Sciatic nerve (tissue), 2 donors: ENCODE measurements at places on chromosomes 11 and 22. TPM values are rescaled to one million over a fixed set of nuclear protein-coding genes. Genes with fewer than 3 reads are reported as not detected.

DNA sequence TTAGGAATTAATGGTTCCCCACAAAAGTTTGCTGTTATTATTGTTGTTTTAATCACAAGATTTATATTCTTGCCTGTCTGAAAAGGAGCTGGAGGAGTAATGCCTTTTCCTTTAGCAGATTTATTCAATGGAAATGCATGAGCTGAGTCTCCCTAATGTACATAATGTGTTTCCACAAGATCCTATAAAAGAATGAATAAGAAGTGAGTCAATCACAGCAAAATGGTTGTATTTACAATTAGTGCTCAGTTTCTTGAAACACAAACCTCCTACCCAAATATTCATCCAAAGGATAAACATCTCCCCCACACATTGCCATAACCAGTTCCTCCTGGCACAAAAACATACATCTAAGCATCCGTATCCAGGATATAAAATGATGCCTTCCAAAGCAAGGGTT is 33.3 kb downstream of the ME3 start:
- no peak for DNase-seq

GRCh38 chr11:70233511-70233934 is 30.4 kb downstream of the FADD start:
- no peak for DNase-seq

DNA sequence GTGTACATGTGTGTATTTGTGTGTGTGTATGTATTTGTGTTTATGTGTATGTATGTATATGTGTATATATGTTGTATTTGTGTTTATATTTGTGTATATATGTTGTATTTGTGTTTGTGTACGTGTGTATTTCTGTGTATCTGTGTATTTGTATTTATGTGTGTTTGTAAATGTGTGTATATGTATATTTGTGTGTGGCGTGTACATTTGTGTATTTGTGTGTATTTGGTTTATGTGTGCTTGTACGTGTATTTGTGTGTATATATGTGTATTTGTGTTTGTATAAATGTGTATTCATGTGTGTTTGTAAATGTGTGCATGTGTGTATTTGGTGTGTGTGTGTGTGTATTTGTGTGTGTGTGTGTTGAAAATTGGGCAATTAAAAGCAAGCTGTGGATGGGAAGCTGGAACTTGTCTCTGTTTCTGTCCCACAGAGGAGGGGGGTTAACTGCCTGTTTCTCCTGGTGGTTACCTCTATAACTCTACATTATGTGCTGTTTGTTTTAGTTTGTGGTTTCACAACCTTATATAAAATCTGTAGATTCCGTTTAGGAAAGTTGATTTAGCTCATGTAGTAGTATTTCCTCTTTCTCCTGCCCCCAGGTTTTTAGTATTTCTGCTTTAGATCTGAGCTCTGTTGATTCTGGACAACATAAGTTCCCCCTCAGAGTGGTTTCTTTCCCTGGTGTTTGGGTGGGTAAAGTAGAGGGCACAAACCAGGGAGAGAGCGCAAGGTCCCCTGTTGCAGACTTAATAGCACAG is 28.9 kb downstream of the AP2A2 start:
- DNase-seq = no peak

The CLCF1 gene
- 7.5 TPM for total RNA-seq

- DNase-seq = peak; percentile 58
Observed at GRCh38 chr11:77074205-77074604, 7.4 kb downstream of the CAPN5 start.

- no peak for DNase-seq
Observed at GRCh38 chr22:39240831-39241793, 3.7 kb downstream of the PDGFB start.

The POU2AF1 gene
- 1.2 TPM for total RNA-seq

DNA sequence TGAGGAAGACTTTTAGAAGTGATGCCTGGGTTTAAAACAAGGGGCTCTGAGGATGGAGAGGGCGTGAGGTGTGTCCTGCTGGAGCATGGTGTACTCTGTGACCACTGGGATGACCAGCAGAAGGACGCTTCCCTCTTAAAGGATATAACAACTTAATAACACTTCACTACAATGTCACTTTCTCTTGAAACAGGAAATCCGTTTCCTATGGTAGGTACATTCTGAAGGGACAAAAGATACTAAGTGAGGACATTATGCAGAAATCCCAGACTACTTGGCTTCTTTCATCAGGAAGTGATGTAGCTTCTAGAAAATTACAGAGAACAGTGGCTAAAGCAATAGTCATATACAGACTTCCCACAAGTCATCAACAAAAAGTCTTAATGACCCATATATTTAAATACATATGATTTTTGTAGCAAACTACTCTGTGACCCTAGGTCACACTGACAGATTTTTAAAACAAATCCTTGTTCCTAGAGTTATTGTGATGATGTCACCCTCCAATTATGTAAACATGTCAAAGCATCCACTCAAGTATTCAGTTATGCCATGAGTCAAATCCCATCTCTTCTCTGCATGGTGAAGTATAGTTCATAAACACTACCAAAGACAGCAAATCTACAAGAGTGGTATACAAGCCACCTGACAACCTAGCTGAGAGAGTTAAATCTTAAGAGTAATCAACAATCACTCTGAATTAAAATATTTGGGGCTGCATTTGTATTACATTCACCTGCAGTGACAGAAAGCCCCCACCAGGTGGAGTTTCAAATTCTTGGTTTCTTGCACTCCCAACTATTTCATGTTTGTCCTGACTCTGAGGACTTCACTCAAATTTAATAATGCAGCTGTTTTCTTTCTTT is 32.8 kb downstream of the PITPNB start:
- no peak for DNase-seq

GRCh38 chr11:62061356-62062222 is 62.2 kb upstream of the INCENP start:
- DNase-seq = no peak

The HEPHL1 gene
- total RNA-seq = not detected

GRCh38 chr11:4441515-4441914 is 7.6 kb upstream of the OR52K2 start:
- DNase-seq = no peak

- DNase-seq = no peak
Observed at GRCh38 chr11:14974515-14975251, 2.5 kb upstream of the CALCA start.

The TRIM6 gene
- total RNA-seq = 3.3 TPM

DNA sequence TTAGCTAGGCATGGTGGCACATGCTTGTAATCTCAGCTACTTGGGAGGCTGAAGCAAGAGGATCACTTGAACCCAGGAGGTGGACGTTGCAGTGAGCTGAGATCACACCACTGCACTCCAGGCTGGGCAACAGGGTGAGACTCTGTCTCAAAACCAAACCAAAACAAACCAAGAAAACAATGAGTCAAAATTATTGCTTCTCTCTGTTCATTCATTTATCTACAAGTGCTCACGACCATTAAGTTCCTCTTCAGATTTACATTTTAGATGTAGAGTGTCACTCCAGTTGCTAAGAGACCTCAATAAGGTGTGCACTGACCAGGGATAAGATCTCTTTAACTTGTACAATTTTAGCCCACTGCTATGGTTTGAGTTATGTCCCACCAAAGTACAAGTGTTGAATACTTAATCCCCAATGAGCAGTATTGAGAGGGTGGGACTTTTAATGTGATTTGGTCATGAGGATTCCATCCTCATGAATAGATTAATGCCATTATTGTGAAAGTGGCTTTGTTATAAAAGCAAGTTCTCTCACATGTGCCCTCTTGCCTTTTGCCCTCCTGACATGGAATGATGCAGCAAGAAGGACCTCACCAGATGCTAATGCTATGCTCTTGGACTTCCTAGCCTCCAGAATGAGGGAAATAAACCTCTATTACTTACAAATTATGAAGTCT is 7.8 kb downstream of the HNRNPUL2 start:
- DNase-seq = peak; percentile 1

- no peak for DNase-seq
Observed at GRCh38 chr11:113409526-113409925, 21.9 kb downstream of the ANKK1 start.

- DNase-seq = no peak
Observed at GRCh38 chr11:122984186-122985011, 2.8 kb upstream of the BSX start.

- no peak for DNase-seq
Observed at GRCh38 chr11:94546162-94546470, 2.4 kb downstream of the FUT4 start.

DNA sequence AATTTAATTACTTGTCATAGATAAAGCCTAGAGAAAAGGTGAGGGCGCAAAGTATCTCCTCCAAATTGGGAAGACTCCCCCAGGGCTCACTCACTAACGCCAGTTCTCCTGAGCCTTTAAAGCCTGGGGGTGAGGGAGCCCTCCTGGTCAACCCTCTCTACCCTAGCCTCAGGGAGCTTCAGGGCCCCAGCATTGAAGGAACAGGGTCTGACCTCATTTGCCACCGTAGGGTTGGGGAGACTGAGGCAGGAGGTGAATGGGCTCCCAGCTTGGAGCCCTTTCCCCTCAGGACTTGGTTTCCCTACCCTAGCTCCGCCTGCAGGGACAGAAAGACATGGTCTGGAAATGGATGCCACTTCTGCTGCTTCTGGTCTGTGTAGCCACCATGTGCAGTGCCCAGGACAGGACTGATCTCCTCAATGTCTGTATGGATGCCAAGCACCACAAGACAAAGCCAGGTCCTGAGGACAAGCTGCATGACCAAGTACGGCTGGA is 1.7 kb downstream of the FOLR2 start:
- DNase-seq = no peak

- DNase-seq = peak; percentile 71
Observed at GRCh38 chr11:66068923-66069714, 953 bp upstream of the PACS1 start.

The SAA4 gene
- total RNA-seq = not detected

The VPREB1 gene
- total RNA-seq = not detected

- no peak for DNase-seq
Observed at GRCh38 chr11:68843052-68843561, 1.4 kb upstream of the CPT1A start.

The KRTAP5-9 gene
- 0.40 TPM for total RNA-seq

- DNase-seq = no peak
Observed at GRCh38 chr11:119223856-119224255, 17.7 kb downstream of the CBL start.

DNA sequence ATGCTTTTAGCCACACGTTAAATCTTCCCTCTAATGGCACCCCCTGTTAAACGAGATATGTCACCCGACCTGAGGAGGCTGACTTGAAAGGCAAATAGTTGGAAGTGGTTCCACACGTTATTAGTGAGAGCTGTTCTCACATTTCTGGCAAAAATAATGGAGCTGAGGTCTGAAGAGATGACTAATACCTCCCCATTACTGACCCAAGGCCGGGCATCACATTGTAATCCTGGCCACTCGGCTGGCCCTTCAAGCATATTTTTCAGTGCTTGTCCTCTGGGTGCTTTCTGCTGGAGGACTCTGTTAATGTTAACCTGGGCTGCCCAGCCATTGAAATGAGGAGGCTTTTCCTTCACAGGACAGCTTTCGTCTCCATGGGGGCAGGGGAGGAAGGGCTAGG is 260.0 kb upstream of the CADM1 start:
- peak; percentile 1 for DNase-seq

The DGAT2 gene
- total RNA-seq = 20.3 TPM

- no peak for DNase-seq
Observed at GRCh38 chr11:108873310-108873709, 208.4 kb downstream of the DDX10 start.

The BCO2 gene
- 15.6 TPM for total RNA-seq

DNA sequence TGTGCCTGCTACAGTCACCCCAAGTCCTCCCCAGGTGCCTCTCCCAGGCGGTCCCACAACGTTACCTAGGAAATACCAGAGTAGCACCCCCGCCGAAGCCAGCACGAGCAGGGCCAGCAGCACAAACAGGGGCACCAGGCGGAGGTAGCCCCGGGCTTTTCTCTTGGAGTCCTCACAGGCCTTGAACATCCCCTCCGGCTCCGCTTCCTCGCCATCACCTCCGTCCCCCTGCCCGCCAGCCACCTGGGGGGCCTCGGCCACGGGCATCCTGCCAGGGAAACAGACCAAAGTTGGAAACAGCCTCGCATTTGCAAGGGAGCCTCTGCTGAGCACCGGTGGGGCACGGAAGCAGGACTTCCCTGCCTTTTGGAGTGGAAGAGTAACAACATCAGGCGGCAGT is 6.4 kb downstream of the TMPRSS6 start:
- no peak for DNase-seq

GRCh38 chr11:14773755-14774154 is 118.3 kb downstream of the CYP2R1 start:
- DNase-seq = no peak

DNA sequence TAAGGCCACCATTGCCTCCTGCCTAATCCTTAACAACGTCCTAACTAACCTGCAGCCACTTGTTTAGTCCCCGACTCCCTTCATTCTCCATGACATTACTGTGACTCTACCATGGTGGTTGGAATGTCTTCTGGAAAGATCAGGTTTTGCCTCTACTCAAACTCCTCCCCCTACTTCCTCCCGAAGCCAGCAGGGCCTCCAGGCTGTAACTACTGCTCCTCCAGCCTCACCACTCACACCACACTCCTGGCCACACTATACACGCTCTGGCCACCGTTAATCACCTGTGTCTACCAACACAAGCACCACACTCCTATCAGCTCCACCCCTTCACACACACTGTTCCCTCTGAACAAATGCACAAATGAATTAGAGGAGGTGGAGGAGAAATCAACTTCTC is 69.2 kb downstream of the PACSIN2 start:
- no peak for DNase-seq

DNA sequence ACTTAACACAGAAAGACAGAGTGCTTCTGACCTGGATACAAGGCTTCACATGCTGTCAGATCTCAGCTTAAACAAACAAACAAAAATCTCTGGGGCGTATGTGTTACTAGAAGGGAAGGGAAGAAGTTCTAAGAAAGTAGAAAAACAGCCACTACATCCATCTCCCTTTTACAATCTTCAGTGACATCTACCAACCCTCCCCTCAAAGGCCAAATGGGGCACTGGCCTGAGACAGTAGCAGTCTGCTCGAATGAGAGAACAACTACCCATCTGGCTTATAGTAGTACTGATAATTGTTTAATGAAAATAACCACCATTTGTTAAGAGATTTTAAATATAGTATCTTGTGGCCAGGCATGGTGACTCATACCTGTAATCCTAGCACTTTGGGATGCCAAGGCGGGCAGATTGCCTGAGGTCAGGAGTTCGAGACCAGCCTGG is 29.4 kb downstream of the CCDC83 start:
- DNase-seq = no peak

DNA sequence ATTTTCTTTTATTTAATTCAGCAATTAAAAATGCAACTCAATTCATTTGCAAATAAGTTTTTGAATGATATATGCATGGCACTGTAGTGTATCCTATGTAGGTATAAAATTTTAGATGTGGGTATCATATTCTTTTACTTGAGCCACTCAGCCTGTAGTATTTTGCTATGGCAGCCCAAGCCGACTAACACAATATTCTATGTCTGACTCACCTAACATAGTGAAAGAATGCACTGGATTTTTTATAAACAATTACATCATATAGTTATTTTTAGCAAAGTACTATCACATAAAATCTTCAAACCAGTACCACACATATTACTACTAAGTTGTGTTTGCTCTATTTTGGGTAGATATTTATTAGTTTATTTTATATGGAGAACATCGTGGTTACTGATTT is 21.9 kb upstream of the GRIA4 start:
- DNase-seq = no peak

- no peak for DNase-seq
Observed at GRCh38 chr22:27542602-27543001, 259.0 kb downstream of the MN1 start.

The CRYBB3 gene
- total RNA-seq = not detected

GRCh38 chr22:20507253-20508066 is at the start of gene MED15:
MED15 (plus strand) TSS chr22:20507610; CDS start chr22:20507679, 69 bp downstream.
- peak; percentile 93 for DNase-seq

GRCh38 chr11:85951428-85952107 is 96.4 kb downstream of the CCDC83 start:
- DNase-seq = no peak

- DNase-seq = no peak
Observed at GRCh38 chr11:35800970-35801953, 138.7 kb downstream of the TRIM44 start.
